ENCODE measurements at places on chromosomes 4 and X. TPM values are rescaled to one million over a fixed set of nuclear protein-coding genes. Genes with fewer than 3 reads are reported as not detected.

The SMC1A gene
- total RNA-seq = 89.6 TPM

The GUCY1A1 gene
- not detected for total RNA-seq

The PABPC4L gene
- total RNA-seq = 0.25 TPM

The PRR32 gene
- not detected for total RNA-seq

The SPARCL1 gene
- total RNA-seq = not detected

The SCML2 gene
- total RNA-seq = 3.5 TPM

DNA sequence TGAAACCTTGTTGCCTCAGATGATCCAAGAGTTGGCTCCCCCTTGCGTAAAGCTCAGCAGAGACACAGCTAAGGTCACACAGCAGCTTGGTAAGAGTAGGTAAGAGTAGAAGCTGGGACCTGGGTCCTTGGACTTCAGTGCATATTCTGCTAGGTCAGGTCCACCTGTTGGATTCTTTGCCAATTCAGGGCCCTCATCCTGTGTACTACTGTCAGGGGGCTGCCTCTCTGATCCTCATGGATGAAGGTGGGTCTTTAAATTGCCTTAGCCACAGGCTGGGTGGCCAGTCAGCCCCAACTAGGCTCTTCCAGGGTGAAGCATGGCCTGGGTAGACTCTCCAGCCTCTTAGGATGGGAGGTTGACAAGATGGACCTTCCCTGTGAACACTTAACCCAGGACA, 155.8 kb downstream of the AMMECR1 start:
- DNase-seq = no peak

DNA sequence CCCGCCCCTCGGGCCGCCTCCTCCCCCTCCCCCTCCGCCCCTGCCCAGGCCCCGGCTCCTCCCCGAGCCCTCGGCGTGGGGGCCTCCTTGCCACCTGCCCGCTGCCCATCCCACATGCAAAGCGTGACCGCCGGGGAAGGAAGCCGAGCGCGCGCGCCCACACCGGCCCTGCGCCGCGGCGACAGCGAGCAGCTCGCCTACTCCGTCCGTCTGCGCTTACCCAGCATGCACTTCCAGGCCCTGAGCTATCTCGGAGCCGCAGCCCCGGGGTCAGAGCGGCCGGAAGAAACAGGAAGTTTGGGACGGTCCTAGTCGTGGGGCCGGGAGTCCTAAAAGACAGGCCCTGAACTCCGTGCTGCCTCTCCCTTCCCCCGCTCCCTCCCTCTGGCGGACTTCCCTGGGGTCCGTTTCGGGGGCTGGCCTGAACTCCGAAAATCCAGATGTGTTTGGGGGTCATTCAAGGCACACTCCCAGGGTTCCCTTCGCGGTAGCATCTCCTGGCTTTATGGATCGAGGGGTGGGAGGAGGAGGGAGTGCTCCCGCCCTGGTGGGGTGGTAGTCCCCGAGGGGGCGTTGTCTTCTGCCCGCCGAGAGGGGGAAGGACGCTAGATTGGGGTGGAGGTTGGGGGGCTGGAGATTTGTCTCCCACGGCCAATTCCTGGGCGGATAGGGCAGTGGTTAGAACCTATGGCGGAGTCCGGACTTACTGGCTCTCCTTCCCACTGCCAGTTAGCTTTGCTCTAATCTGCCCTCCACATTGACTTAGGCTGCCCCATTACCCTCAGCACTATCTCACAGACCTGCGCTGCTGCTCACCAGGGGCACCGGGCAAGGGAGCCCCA, 25.0 kb upstream of the BCORL1 start:
- DNase-seq = no peak

DNA sequence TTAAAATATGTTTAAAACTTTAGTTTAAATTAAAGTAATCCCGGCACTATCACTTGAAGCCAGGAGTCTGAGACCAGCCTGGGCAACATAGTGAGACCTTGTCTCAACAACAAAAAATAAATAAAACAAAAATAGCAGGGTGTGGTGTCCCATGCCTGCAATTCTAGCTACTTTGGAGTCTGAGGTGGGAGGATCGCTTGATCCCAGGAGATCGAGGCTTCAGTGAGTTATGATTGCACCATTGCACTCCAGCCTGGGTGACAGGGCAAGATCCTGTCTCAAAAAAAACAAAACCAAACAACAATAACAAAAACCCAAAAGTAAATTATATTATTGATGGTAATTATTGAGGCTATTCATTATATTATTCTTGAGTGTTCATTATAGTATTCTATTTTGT, 9.9 kb upstream of the PDLIM5 start:
- no peak for DNase-seq

GRCh38 chr4:176981551-176981950, 188.8 kb upstream of the VEGFC start:
- DNase-seq = peak; percentile 42

DNA sequence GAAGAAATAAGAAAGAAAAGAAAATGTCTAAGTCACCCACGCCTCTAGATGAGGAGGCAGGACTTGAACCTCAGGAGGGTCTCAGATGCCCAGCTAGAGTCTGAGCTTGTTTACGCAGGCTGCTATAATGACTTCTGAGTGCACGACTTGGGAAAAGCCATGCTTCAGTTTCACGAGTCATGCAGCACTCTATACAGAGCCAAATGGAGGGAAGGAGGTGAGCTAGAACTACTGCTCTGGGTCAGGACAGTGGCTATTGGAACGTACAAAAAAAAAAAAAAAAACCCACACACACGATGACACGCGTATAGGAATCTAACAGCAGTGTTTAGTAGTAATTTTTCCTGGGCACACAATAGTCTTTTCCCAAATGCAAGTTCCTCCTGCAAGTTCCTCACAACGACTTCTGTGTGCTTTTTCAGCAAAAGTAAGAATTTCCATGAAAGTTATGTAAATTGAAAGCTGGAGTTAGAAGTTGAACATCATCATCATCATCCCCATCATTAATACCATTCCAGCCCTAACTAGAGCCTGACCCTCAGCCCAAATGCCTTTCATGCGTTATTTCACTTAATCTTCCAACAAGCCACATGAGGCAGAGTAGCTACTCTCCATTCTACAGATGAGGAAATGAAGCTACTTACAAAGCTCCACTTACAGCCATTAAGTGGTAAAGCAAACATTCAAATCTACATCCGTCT, 36.6 kb downstream of the IRF2 start:
- DNase-seq = no peak

DNA sequence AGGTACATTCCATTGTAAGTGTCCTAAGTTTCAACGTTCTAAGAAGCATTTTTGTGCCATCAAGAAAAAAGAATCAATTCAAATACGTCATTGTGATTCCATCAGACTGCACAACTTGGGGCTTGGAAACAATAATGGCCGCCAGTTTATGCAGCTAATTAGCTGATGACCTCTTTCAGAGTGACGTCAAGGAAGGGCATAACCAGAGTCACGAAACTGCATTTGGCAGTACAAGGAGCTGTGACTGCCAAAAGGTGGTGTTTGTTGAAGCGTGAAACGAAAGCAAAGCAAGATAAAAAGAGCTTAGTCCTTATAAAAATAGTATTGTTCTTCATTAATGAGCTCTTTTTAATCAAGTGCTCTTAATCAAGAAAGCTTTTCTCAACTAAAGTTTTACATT, 81.1 kb upstream of the SH3RF1 start:
- no peak for DNase-seq

- peak; percentile 10 for DNase-seq
These were observed 115.0 kb downstream of the VCX3B start for GRCh38 chrX:8579602-8580001.

- DNase-seq = no peak
These were observed 297.2 kb downstream of the IQCM start for GRCh38 chr4:149518471-149518870.

DNA sequence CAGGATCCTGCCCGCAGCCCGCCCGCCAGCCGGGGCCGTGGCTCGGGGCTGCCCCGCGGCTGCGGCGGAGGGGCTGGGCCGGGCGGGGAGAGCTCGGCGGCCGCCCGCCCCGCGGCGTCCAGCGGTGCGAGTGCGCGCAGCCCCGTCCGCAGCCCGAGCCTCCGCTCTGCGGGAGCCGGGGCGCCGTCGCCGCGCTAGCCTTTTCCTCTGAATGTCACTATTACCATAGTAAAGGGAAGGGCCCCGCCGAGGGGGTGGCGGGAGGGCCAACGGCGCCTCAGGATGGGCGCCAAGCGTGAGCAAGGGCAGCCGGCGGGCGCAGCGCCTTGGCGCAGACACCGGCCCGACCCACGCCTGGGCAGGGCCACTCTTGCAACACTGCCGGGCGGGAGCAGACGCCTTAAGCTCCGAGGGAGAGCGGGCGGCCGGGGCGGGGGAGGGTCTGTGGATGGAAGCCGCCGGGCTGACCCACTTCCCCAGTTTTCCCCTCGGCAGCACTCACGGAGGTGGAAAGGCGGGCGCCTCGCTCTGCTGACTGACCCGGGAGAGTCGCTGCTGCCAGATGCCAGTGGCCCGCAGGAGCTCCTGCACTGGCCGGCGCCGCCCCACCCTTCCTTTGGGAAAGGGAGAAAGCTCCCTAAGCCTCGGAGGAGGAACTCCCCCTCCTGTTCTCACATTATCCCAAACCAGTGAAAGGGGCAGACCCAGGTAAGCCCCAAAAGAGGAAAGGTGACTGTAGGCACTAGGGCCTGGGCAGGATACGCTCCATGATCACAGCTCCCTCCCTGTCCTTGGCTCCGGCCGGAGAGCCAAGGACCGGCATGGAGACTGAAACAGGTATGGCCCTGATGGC, 329.4 kb downstream of the HNRNPD start:
- DNase-seq = peak; percentile 84

- DNase-seq = no peak
These were observed 47.4 kb downstream of the MAMLD1 start for GRCh38 chrX:150410513-150410912.

GRCh38 chrX:136030303-136031191, 45.3 kb downstream of the SLC9A6 start:
- no peak for DNase-seq

DNA sequence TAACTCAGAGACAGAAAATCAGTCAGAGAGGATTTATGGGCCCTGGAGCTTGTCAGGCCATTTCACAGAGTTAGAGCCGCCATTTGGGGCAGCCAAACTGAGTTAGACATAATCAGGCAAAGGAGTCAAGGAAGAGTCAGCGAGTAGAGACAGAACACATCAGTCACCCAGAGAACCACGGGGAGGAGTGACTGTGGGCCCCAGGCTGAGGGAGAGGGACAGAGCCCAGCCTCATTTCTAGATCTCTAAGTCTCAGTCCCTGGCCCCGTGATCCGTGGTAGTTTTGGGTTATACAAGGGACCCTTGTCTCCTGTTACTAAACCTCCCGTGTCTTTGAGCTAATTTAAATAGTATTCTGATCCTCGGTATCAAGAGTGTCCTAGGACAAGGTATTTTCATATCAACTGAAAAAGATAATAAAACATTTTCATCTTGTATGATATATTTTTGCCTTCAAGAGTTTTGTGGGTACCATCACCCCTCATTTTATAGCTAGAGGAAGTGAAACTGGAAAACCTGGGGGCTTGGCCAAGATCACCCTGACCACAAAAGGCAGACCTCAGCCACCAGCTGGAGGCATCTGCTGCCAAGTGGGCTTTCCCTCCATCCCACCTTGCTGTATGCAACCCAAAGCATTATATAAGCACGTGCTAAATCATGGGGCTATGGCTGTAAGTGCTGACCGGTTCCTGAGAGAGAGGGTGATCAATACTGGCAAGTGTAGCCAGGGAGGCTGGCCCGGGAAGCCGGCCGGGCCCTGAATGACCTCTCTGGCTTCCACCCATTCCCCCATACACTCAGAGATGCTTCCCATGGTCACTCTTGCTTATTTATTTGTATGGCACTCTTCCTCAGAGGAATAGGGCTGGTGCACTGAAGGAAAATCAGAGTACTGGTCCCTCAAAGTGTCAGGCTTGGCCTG, 204.1 kb downstream of the BCOR start:
- DNase-seq = no peak

DNA sequence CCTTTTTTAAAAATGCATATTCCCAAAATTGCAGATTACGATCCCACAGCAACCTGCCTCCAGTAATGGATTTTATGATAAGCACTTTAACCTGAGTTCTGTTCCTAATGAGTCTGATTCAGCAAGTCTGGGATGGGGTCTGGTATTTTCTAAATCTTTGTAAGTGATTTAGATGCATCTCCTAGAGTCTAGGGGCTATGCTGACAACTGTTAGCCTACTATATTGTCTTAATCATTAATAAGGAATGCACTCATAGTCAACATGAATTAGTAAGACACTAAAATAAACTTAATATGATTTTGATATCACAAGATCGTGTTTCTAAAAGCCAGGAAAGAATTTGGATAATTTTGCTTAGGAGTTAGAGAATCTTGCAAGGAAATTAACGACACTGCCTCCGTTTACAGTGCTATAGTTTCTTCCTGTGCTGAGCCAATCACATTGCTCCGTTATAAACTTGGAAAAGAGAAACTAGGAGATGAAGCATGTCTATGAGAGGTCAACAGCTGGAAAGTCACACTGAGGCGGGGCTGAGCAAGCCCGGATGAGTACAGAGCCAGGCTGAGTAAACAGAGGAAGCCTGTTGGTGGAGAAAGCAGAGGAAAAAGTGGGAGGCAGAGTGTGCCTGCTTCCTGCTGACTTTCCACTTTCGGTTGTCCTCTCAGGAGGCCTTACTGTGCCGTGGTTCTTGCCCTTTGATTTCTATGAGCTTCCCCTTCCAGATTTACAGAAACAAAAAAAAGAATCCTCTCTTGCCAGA, 5.4 kb downstream of the SCARB2 start:
- DNase-seq = peak; percentile 83

- DNase-seq = no peak
These were observed 1.5 kb upstream of the FATE1 start for GRCh38 chrX:151714362-151714761.

DNA sequence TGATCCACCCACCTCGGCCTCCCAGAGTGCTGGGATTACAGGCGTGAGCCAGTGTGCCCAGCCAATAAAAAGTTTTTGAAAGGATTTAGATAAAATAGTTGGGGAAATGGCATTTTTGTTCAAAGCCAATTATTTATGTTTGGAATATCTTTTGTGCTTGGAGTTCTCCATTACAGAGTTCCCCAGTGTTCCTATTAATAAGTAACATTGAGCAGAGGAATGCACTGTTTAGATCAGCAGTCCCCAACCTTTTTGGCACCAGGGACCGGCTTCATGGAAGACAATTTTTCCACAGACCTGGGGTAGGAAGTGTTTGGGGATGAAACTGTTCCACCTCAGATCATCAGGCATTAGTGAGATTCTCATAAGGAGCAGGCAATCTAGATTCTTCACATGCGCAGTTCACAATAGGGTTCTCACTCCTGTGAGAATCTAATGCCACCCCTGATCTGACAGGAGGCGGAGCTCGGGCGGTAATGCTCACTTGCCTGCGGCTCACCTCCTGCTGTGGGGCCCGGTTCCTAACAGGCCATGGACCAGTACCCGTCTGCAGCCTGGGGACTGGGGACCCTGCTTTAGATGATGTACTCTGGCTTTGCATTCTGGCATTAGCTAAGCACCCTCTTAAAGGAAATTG, 8.3 kb downstream of the PKD2 start:
- DNase-seq = no peak

Data from MCF 10A (cell line).